ENCODE measurements at places on chromosomes 6 and 20.

GRCh38 chr20:56788671-56789610 is 159.8 kb downstream of the TFAP2C start:
- DNase-seq, result no peak

GRCh38 chr6:135936606-135937005 is 85.1 kb downstream of the PDE7B start:
- DNase-seq, result no peak

DNA sequence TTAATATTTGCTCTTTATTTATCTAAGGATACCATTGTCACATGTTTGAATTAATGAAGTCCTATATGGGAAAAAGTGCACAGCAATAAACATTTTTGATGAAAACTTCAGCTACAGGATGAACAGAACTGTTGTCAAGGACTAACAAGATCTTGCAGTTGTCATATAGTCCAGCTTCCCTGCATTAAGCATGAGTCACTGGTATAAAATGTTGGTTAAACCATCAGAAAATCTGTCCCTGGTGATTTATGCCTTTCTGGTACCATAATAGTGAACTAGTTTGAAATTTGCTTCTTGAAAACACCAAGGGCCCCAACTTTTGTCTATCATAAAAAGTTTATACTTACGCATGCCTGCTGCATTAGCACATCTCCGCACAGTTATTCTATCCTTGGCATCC is 60.4 kb upstream of the RSPO3 start:
- DNase-seq, result no peak

- DNase-seq, result peak; percentile 42
Observed at GRCh38 chr20:45456632-45457031, 12.9 kb upstream of the WFDC2 start.

DNA sequence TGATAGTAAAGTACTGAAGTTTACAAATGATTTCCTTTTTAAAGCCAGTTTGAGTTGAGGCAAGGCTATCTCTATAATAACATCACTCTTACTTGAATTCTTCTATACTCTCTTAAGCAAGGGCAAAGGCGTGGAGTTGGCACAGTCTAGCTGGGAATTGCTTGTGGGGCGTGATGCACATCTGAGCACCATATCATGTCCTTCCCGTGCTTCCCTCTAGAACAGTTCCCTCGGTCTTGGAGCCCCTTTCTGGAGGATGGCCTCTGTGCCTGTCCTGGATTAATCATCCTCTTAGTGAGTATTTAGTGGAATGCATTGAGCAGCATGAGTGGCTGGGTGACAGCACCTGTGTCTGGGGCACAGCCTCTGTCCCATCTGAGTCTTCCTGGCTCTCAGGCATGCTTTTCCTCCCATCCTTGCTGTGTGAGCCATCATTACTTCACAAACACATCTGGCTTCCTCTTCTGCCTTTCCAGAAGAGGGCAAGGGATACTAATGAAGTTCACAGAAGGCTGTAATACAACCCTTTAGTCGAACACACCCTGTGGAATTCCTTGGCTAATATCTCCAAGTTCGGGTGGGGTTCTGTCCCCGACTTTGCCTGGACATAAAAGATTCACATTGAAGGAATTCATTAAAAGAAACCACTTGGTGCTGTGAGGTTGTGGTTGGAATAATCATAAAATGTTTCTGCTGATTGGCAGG is 188.2 kb downstream of the FNDC1 start:
- no peak for DNase-seq

DNA sequence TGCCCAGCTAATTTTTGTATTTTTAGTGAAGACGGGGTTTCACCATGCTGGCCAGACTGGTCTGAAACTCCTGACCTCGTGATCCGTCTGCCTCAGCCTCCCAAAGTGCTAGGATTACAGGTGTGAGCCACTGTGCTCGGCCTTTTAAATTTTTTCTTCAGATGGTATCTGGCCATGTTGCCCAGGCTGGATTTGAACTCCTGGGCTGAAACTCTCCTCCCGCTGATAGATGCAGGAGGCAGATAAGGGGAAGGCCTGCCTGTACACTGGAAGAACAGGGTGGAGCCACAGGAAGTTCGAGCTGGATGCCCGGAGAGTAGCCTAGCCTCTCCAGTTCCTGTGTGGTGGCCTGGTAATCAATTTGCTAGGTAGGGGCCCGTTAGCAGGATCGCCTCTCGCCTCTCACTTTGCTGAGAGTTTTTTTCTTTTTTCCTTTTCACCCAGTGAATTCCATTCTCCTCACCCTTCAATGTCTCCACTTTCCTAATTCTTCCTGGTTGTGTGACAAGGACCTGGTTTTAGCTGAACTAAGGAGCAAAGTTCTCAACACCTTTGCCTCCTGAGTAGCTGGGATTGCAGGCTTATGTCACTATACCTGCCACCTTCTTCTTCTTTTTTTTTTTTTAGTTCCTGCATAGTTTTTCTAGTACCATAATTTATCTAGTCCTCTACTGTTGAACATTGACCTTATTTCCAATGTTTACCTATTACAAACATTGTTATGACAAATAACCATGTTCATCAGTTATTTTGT is 19.4 kb upstream of the ITCH start:
- no peak for DNase-seq

DNA sequence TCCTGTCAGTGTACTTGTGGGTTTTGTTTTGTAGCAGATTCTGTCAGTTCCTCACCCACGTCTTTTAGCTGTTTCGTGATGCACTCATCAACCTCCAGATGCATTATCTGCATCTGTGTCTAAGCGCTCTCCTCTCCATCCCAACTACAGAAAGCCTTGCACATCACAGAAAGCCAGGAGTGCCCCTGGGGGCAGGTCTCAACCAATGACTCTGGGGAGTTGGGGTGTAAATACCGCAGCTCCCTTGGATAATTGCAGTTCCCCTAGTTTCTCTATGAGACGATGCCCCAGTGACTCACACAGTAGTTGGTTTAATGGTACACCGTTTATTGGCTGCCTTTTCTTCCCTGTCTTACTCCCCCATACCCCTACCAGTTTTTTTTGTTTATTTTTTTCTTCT is 158.1 kb downstream of the SOX4 start:
- no peak for DNase-seq

DNA sequence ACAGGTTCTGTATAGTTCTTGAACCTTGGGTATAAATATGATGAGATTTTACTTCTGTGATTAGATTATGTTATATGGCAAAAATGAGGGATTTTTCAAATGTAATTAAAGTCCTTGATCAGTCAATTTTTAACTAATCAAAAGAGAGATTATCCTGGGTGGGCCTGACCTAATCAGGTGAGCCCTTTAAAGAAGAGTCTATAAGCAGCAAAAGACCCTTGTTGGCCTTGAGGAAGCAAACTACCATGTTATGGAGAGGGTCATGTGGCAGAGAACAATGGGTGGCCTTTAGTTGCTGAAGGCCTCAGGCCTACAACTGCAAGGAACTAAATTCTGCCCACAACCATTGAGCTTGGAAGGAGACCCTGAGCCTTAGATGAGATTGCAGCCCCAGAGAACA is 102.5 kb upstream of the RIPOR2 start:
- DNase-seq, result no peak

- no peak for DNase-seq
Observed at GRCh38 chr6:163757520-163757919, 343.0 kb downstream of the QKI start.

GRCh38 chr6:169118346-169118830 is 135.3 kb downstream of the THBS2 start:
- no peak for DNase-seq

DNA sequence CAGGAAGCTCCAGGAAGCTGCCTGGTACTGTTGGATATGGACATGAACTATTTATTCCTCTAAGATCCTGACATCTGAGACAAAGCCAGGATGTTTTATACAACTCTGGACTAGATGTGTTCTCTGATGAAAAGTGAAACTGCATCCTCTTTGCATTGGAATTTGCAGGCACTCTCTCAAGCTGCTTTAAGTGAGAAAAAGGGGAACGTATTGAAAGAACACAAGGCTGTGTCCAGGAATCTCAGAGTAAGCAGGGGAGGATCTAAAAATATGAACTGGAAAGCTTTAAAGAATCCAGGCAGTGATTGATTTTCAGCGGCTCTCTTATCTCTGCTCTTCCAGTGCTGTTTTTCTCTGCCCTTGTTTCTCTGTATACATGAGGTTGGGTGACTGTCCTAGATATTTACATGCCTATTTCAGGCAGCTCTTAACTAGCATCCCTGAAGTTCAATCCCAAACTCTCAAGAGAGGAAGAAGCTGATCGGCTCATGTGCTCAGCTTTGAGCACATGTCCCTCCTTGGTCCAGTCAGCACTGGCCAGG is 193.8 kb downstream of the PLCB4 start:
- no peak for DNase-seq

GRCh38 chr6:108846101-108846500 is 2.1 kb upstream of the ARMC2 start:
- DNase-seq, result no peak

- no peak for DNase-seq
Observed at GRCh38 chr20:22523499-22524392, 60.6 kb downstream of the FOXA2 start.

DNA sequence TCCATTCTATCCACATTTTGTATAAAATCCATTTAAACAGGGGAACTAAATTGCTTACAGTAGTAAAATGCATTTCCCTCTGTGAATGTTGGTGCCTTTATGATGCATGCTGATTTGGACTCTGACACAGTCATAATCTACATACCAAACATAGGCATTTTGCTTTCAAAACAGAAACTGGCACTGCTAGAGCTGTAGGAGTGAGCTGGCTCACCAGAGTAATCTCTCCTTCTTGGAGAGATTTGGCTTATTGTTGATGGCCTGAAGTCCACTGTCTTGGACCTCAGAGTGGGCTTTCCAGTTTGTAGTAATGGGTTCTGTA is 363.2 kb upstream of the FLRT3 start:
- DNase-seq, result no peak

- DNase-seq, result no peak
Observed at GRCh38 chr6:148533309-148534107, 190.9 kb downstream of the SASH1 start.

DNA sequence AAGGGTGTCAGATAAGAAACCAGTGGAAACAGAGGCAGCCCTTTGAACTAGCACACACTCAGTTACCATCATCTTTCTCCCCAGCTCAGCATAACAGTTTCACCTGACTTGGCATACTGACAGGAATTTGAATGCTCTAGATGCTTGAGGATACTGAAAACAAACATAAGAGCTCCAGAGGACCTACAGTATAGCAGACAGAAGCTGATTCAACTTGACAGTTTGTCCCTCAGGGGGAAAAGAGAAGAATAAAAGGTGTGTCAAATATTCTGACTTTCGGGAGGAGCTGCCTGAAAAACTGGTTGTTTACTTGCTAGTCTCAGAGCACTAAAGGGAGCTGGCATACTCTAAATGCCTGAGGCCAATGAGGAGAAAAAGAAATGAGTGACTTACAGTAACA is 35.1 kb downstream of the EYS start:
- no peak for DNase-seq

- DNase-seq, result no peak
Observed at GRCh38 chr6:41724228-41724580, 11.2 kb downstream of the TFEB start.

DNA sequence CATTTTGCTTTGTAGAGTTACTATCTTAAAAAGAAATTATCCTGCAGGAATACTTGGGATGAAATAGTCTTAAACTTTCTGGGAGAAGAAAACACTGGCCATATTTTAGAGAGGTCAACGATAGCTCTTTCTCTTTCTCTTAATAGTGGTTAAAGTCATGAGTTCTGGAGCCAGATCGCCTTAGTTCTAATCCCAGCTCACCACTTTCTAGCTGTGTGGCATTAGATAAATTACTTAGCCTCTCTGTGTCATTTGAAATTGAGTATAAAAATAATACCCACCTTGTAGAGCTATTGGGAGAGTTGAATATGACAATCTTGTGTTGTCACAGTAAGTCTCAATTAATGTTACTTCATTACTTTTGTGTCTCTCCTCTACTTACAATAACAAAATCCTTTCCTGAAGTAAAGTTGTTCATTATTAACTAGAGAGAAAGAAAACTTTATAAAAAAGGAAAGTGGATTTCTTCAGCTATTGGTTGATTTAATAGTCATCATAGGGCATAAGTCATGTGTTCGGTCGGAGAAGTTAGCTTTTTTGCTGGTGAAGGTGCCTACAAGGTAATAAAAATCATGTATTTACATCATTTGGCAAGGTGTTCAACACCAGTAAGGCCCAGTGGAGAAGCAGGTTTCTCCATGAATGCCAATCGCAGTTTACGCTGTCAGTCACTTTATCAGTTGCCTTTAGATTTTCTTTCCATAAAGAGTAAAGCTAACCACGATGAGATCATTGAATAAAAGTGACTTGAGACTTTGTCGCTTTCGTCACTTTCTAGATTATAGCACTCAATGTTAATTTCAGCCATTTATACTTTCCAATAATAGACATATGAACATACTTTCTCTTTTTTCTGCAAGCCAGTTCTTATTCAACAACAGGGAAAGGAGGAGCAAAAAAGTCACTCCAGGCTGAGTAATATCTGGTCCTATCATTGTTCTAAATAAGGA is 2.0 kb downstream of the NEDD9 start:
- no peak for DNase-seq

All from brain (organoid and tissue), 16 donors.